ENCODE measurements at places on chromosomes 16 and 17. TPM values are rescaled to one million over a fixed set of nuclear protein-coding genes. Genes with fewer than 3 reads are reported as not detected.

IKZF3 gene
- total RNA-seq = not detected

PPP1R27 gene
- not detected for total RNA-seq

CCL1 gene
- not detected for total RNA-seq

FNDC8 gene
- not detected for total RNA-seq
